ENCODE measurements at places on chromosomes 16 and 17. TPM values are rescaled to one million over a fixed set of nuclear protein-coding genes. Genes with fewer than 3 reads are reported as not detected.

- DNase-seq: no peak
These were observed 79.6 kb downstream of the TMEM132E start for GRCh38 chr17:34658811-34659560.

MYBBP1A gene
- total RNA-seq: 88.2 TPM

GRB7 gene
- not detected for total RNA-seq

DNA sequence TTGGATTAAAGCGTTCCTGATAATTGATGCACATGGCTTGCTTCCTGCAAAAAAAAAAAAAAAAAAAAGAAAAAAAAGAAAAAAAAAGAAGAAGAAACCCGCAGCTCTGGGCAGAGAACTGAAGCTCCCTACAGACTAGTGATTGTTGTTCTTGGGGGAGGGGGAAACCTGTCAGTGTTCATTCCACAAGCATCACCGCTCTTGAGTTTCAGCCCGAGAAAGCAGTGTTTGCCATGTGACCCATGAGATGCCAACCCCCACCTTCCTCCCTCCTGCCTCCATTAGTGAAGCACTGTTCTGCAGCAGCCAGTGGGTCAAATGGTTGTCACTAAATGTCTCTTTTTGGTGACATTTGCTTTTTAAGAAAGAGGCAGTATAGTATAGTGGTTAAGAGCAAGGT, 1.7 kb downstream of the USP43 start:
- no peak for DNase-seq

CPSF4L gene
- not detected for total RNA-seq

CASKIN1 gene
- not detected for total RNA-seq

ZNF785 gene
- 15.6 TPM for total RNA-seq

GRCh38 chr17:79112471-79112870, 37.8 kb downstream of the ENGASE start:
- no peak for DNase-seq

DNA sequence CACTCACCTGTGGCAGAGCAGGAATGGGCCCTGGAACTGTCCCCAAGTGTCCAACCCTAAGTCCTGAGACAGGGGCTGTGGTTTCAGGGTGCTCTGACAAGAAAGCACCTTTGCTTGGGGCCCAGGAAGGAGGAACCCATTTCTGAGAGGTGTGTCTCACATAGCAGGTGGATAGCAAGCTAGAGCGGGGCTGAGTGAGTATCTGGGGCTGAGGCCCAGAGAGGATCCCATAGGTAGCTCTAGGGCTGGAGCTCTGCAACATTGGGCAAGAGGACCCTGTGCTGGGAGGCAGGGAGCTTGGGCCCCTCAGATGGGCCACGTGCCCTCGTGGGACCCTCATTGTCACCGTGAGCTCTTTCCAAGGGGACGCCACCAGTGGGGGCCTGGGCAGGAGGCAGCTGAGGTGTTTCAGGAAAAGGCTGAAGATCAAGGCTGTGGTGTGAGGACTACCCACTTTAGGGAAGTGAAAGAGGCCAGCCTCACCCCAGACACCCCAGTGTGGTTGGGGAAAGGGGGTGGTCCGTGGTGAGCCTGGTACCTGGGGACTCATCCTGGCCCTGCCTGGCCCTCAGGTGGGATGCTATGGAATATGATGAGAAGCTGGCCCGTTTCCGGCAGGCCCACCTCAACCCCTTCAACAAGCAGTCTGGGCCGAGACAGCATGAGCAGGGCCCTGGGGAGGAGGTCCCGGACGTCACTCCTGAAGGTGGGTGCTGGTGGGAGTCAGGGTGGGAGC, 5.3 kb downstream of the DEF8 start:
- no peak for DNase-seq

TSNAXIP1 gene
- 0.46 TPM for total RNA-seq

DNA sequence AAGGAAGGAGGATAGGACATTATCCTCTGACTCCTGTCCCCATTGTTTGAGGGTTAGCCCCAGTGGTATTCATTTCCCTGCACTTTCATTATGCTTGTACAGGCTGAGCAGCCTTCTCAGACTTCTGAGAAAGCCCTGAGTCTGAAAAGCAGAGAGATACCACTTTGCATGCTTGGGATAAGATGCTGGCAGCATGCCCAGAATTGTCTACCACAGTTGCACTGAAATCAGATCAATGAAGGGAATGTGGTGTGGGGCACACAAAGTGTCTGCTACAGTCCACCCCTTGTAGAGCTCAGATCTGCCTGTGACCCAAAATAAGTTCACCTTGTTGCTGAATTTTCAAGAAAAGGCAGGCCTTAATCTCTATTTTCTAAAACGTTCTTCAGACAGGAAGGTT, 160.6 kb downstream of the CCT6B start:
- no peak for DNase-seq

All from naive thymus-derived CD4-positive, alpha-beta T cell (primary cell).